NCI-H1105 treated with DMSO at 0.1 percent for 48 hours (cell line): ENCODE measurements at places on chromosomes 16 and 17.

DNA sequence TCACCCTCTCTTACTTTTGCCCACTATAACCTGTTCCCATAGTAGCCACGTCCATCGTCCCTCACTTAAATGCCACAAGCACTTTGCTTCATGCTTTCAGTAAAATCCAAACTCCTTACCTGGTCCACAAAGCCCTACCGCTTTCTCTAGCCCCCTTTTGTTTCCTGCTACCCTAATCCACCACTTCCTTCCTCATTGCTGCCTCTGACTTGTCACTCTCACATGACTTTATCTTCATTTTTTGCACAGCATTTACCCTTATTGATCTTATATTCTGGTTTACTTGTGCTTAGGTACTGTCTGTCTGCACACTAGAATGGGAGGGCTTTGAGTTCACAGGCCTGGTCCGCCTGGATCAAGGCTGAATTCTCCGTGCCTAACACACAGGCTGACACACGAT lies 340.0 kb downstream of the XYLT1 start:
- DNase-seq = no peak

- DNase-seq = peak; percentile 90
Observed at GRCh38 chr17:5078106-5079028, at the start of gene ZFP3. ZFP3 (plus strand) TSS chr17:5078467; CDS start chr17:5091505, 13,038 bp downstream.

- peak; percentile 63 for DNase-seq
Observed at GRCh38 chr17:45052052-45052772, 780 bp upstream of the DCAKD start.

DNA sequence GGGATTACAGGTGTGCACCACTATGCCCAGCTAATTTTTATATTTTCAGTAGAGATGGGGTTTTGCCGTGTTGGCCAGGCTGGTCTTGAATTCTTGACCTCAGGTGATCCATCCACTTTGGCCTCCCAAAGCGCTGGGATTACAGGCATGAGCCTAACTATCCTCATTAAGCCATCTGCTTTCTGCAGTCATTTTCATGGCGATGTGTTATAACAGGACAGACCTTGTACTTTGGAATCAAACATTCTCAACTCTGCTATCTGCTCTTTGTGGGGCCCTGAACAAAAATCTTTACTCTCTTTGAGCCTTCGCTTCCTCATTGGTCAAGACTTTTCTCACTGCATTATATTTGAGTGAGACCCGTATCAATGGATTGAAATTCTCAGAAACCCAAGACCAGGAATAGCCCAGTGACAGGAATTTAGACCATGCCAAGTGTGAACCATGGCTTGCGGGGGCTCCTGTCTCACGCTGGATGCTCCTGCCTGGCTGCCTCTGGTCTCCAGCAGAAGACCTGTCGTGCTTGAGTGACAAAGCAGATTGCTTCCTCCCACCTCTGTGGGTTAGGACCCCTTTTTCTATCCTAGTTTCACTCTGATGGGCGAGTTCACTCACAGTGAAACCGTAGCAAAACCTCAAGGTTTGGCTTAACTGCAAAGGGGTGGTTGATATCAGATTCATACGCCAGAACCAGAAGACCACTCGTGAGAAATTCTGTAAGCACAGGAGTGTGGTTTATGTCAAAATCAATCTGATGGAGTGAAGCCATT lies 519.1 kb downstream of the MAF start:
- DNase-seq = no peak

DNA sequence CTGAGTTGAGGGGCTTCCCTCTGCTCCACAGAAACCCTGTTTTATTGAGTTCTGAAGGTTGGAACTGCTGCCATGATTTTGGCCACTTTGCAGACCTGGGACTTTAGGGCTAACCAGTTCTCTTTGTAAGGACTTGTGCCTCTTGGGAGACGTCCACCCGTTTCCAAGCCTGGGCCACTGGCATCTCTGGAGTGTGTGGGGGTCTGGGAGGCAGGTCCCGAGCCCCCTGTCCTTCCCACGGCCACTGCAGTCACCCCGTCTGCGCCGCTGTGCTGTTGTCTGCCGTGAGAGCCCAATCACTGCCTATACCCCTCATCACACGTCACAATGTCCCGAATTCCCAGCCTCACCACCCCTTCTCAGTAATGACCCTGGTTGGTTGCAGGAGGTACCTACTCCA lies 26.0 kb downstream of the STH start:
- DNase-seq = no peak

GRCh38 chr16:4404247-4404966 lies 12.0 kb downstream of the CORO7 start:
- no peak for DNase-seq

DNA sequence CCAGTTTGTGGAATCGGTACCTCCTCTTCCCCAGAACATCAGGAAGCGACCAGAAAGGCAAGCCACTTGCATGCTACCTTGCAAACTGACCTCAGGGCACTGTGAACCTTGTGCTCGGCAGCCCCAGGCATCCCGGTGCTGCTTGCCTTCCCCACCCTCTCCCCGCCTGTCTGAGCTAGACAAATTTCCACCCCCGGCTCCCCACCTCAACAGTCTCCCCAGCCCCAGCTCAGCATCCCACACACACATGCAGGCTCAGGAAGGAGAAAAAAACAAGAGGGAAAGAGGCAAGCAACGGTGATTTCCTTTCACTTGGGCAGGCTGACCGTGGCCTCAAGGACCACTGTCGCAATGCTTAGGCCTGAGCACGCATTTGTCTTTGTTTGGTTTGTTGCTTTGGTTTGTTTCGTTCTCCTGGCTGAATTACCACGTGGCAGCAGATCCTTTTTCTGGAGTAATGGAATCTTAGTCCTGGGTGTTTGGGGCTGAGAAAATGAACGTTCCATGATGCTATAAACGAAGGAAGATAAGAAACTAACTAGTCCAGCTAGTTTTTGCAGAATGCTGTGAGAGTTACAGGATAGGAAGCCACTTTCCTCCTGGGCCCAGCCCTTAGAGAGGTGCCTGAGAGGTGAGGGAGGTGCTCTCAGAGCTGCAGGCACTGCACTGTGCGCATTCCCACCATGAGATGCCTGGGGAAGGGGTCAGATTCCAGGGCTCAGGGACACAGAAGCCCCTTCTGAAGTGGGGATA lies 27.9 kb downstream of the SDK2 start:
- DNase-seq = no peak

GRCh38 chr17:76751416-76751993 lies 13.6 kb downstream of the MFSD11 start:
- no peak for DNase-seq

GRCh38 chr17:31869031-31869430 lies 10.0 kb upstream of the COPRS start:
- no peak for DNase-seq

GRCh38 chr17:55527540-55528118 lies 16.4 kb upstream of the SMIM36 start:
- DNase-seq = no peak

- DNase-seq = no peak
Observed at GRCh38 chr17:18950346-18950745, 1.6 kb upstream of the SLC5A10 start.

GRCh38 chr17:76385892-76386786 lies 1.7 kb downstream of the SPHK1 start:
- DNase-seq = peak; percentile 54

- peak; percentile 7 for DNase-seq
Observed at GRCh38 chr16:85353839-85354685, 241.8 kb upstream of the CIBAR2 start.

- DNase-seq = no peak
Observed at GRCh38 chr16:82034981-82035612, at the start of gene HSD17B2. HSD17B2 (plus strand) TSS chr16:82035253; CDS start chr16:82035425, 172 bp downstream.

DNA sequence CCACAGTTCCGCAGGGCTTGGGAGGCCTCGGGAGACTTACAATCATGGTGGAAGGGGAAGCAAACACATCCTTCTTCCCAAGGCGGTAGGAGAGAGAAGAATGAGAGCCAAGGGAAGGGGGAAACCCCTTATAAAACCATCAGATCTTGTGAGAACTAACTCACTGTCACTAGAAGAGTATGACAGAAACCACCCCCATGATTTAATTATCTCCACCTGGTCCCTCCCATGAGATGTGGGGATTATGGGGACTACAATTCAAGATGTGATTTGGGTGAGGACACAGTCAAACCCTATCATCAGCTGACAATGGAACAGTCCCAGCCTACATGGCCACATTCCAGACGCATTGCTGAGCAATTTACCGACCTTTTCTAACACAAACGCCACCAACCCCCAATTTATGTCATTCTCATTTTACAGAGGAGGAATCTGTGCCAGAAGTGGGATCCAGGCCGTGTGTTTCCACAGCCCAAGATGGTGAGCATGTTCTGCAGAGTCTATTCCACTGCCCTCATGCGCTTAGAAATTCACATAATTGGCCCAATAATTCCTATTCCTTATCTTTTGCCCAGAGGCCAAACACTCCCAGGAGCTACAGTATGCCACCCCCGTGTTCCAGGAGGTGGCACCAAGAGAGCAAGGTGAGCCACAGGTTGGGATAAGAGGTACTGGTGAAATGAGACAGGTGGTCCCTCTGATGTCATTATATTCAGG lies 17.3 kb downstream of the MILR1 start:
- no peak for DNase-seq

DNA sequence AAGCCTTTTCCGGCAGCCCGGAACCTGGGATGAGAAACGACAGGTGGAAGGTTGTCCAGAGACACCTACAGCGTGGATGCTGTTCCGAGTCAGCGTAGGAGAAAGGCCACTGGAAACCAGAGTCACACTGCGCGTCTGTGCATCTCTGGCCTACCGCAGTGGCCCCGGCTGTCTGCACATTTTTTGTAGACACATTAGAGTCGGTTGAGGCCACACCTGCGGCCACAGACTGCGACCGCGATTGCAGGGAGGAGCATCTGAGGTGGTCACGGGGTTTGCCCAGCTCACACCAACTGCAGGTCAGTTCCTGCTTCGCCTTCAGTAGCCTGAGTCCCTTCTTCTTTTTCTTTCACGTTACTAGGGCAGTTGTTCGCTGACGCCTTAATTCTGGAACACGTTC lies 52.4 kb downstream of the WDR45B start:
- no peak for DNase-seq

DNA sequence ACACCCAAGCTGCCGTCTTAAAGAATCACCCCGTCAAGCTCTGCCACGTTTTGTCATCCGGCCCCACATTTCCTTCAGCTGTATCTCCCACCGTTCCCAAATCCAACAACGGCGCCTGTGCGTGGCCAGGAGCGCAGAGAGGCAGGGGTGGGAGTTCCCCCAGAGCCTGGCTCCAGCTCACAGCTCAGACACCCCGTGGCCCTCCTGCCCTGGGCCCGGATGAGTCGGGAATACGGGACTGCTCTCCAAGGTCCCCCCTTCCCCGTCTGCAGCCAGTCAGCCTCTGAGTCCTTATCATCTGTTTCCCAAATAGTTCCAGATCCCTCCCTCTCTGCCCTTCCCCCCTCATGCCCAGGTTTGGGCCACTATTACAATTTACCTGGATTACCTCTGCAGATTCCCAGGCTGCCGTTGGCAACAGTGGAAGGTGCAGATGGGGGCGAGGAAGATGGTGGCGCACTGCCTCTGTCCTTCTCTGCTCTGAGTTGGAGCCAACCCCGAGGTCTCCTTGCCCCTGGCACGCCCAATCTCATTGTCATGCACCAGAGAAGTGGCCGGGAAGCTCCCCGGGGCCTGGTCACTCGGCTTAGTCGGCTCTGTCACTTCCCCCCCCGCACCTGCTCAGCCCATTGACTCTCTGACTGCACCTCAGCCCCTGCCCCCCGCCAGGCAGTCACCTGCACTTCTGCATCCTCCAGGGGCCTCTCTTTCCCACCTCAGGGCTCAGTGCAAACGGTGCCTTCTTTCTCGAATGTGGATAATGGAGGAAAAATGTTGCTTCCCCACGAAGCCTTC lies 18.3 kb upstream of the RPTOR start:
- no peak for DNase-seq

DNA sequence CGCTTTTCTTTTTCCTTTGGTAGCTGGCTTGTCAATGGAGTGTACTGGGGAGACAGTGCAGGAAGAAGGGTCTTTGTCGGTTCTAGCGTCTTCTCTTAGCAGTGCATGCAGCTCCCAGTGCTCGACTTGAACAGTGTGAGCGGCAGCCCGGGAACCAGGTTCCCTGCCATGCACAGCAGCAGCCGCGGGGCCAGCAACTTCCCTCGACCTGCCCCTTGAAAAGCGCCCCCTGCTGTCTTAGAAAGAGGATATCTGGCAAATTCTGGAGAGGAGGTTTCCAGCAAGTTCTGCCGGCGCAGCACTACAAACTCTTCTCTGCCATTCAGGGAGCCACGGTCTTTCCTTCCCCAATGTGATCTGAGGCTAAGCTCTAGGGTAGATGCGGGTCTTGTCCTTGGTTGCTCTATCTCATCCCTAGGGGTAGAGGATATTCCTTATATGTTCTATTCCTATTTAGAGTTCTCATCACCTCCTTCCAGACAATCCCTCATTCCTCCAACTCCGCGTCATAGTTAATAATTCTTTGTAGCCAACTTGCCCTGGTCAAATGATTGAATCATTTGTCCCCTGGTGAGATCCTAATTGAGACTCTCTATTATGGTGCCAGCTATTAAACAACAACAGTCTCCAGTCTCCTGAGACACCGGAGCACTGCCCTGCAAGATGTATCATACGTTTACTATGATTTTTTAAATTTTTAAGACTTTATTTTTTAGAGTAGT lies 451.3 kb downstream of the PMP22 start:
- DNase-seq = peak; percentile 1

GRCh38 chr16:8374586-8375231 lies 215.6 kb downstream of the TMEM114 start:
- no peak for DNase-seq

- DNase-seq = no peak
Observed at GRCh38 chr16:4376893-4377572, 5.4 kb downstream of the VASN start.

- no peak for DNase-seq
Observed at GRCh38 chr16:56617212-56618085, 8.1 kb upstream of the MT1E start.

DNA sequence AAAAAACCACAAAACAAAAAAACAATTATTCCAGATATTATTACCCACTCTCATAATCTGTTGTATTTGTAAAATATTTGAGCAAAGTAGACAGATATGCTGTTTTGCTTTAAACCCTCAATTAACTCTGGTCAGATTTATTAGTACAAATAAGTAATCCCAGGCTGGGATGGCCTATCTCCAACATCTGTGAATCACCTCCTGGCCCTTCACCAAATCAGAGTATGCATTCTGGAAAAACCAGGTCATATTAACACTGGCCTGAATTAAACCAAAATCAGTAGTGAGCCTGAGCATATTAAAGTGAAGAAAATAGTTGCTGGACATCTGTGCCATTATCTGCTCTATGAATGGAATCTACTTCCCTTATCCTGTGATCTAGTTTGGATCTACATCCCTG lies 41.0 kb downstream of the STAT3 start:
- DNase-seq = no peak
